ENCODE measurements at places on chromosomes 5 and 9. TPM values are rescaled to one million over a fixed set of nuclear protein-coding genes. Genes with fewer than 3 reads are reported as not detected.

- H3K36me3 ChIP-seq = no peaks in the 10 kb centered on the region
- no peaks in the 10 kb centered on the region for H3K27me3 ChIP-seq
- no peaks in the 10 kb centered on the region for H3K4me1 ChIP-seq
- no peak overlapping the region for H3K4me3 ChIP-seq
Observed at GRCh38 chr9:76215066-76215465, 179.2 kb downstream of the RFK start.

DNA sequence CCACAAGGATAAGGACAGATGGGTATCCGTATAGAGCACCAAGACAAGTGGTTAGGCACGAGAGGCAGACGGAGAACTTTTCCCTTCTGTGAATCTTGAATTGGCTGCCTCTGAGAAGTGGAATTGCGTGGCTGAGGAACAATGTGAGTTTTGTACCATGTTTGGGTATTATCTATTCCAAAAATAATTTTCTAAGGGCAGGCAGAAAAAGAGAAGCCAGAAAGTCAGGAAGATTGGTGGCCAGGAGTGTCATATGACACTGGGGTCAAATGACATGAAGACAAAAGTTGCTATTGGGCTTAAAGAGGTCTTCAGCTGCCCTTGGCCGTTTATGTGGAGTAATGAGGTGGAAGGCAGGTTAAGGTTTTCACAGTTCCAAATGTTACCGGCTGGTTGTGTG, 14.5 kb downstream of the HABP4 start:
- no peak for DNase-seq
- H3K4me1 ChIP-seq = no peaks in the 10 kb centered on the region
- peaks cover 2% of the 10 kb centered on the region for H3K36me3 ChIP-seq
- no peak overlapping the region for H3K27ac ChIP-seq

- no peak overlapping the region for H3K27ac ChIP-seq
- no peaks in the 10 kb centered on the region for H3K4me1 ChIP-seq
- no peaks in the 10 kb centered on the region for H3K36me3 ChIP-seq
- H3K4me3 ChIP-seq = no peak overlapping the region
- H3K27me3 ChIP-seq = peaks cover 3% of the 10 kb centered on the region
- no peak for DNase-seq
Observed at GRCh38 chr9:111610845-111611244, 11.4 kb upstream of the PTGR1 start.

DNA sequence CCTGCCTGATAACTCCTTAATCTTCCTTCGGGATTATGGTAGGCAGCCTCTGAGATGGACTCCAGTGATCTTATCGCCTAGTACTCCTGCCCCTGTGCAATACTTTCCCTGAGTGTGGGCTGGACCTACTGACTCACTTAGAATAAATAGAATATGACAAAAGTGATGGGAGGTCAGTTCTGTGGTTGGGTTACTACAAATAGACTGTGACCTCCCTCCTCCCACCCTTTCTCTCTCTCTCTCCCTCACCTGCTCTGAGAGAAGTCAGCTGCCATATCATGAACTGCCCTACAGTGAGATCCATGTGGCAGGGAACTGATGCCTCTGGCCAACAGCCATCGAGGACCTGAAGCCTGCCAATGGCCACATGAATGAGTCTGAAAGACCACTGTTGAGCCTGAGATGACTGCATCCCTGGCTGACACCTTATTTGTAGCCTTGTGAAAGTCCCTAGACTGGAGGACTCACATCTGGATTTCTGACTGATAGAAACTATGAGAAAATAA, 31.7 kb downstream of the NRG2 start:
- H3K4me1 ChIP-seq = no peaks in the 10 kb centered on the region
- DNase-seq = no peak
- no peak overlapping the region for H3K27ac ChIP-seq
- H3K4me3 ChIP-seq = no peak overlapping the region
- H3K36me3 ChIP-seq = no peaks in the 10 kb centered on the region

DNA sequence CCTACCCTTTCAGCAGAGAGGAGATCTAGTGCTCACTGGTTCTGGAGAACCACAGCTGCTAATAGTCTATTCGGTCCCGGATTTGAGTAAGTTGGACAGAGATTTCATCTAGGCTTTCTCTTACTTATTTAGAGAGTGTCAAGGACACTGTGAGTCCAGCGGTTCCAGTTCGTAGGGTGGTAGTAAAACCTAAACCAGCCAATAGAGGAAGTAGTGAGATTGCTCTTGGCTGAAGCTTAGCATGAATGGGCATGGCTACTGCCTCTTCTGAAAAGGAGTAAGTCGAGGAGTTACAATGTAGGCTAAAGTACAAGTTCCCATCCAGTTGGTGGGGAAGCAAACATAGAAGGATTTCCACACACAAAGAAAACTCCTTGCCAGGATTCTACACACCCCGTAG, 109.6 kb upstream of the MOCS2 start:
- no peak overlapping the region for H3K4me3 ChIP-seq
- no peak for DNase-seq
- H3K27ac ChIP-seq = no peak overlapping the region
- no peaks in the 10 kb centered on the region for H3K27me3 ChIP-seq
- H3K4me1 ChIP-seq = no peaks in the 10 kb centered on the region

DNA sequence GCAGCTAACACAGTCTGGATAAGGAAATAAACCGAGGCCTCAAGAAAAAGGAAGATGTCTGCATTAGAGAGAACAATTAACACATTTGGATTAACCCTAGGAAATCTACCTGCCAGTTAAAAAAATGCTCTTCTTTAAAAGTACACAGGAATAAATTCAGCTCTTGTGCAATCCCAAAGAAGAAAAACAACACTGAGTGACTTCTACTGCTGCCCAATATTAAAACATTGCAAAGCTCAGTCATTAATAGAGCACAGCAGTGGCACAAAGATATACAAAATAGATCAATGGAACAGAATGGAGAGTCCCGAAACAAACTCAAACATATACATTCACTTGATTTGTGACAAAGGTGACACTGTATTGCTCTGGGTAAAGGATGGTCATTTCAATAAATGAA, 119.7 kb downstream of the GNAQ start:
- H3K4me3 ChIP-seq = no peak overlapping the region
- H3K27ac ChIP-seq = no peak overlapping the region
- H3K36me3 ChIP-seq = no peaks in the 10 kb centered on the region
- H3K27me3 ChIP-seq = no peaks in the 10 kb centered on the region

DNA sequence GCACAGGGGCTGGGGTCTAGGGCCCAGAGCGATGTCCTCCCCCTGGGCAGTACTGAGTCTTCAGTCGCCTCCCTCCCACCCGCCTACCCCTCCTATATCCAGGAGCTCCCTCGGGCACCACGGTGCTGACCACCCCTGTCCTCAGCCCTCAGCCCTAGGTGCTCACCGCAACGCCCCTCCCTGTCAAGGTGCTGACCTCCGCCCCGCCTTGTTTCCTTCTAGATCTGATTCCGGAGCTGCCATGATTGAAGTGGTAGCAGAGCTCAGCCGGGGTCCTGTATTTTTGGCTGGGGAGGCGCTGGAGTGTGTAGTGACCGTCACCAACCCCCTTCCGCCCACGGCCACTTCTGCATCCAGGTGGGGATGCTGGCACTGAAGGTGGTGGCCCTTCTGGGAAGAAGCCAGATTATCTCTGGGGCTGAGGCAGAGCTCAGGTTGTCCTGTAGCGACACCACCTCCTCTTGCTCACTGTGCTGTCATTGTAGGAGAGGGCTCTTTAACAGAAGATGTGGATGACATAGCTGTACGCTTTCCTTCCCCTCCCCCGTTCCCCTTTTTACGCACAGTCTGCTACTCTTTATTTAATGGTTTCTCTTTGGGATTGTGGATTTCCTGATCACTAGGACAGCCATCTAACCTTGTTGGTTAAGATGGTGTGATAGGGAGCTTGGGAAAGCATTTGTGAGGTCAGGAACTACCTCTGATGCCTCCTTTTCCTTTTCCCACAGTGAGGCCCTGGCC, 598 bp downstream of the RGP1 start:
- H3K27ac ChIP-seq = peak overlapping the region; percentile 79
- H3K4me3 ChIP-seq = peak overlapping the region; percentile 87
- DNase-seq = no peak
- H3K36me3 ChIP-seq = peaks cover 36% of the 10 kb centered on the region

DNA sequence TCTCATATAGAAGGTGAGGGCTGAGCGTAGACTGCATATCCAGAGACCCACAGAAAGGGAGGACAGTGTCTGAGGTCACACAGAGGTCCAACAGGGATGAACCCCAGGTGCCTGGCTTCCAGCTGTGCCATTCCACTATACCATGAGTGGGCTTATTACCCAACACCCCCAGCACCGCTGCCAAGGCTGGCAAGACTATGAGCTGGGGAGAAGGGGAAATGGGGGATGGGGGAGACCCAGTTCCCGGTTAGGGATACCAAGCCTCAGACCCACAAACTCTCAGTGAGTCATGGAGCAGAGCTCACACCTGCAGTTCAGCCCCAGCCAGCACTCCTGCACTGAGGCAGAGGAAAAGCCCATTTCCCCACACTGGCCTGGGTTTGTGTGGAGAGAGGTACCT, 106.4 kb downstream of the PSD2 start:
- no peak overlapping the region for H3K27ac ChIP-seq
- H3K27me3 ChIP-seq = peaks cover 22% of the 10 kb centered on the region
- no peak overlapping the region for H3K4me3 ChIP-seq
- H3K36me3 ChIP-seq = no peaks in the 10 kb centered on the region

DNA sequence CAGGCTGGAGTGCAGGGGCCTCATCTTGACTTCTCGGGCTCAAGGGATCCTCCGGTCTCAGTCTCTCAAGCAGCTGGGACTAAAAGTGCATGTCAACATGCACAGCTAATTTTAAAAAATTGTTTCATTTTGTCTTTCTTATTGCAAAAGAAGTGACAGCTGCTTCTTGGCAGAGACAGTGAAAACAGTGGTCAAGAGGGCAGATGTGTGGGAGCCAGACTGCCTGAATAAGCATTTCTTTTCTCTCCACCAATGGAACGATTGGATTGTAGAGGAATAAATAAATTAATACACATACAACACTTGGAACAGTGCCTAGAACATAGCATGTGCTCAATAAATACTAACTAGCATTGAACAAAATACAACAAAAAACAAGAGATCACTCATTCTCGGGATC, 27.4 kb upstream of the KIF4B start:
- H3K4me1 ChIP-seq = no peaks in the 10 kb centered on the region
- no peak overlapping the region for H3K4me3 ChIP-seq
- no peak for DNase-seq
- no peak overlapping the region for H3K27ac ChIP-seq

DNA sequence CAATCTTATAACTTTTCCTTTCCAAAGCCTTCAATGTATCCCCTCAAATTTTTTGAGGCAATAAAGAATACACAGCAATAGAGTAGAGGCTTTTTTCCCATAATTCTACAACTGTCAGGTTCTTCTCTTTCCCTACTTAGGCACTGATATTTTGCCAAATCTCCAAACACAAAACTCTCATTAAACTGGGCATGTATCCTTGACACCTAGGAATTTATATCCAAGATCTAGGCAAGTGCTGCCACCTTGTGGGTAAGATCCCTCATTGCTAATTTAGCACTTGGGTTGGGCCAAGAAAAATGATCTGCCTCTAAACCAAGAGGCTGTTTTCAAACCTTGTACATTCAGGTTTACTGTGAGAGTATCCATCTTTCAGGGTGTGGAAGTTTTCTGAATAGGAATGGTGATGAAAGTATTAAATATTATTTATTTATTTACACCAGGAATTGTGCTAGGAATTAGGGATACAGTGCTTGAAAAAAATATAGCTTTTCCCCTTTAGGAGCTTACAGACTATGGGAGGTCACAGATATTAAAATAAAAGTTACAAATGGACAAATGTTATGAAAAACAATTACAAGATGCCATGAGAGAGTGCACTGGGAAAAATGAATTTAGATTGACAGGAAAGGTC, 17.6 kb downstream of the TSTD2 start:
- H3K27ac ChIP-seq = no peak overlapping the region
- DNase-seq = peak; percentile 79
- no peaks in the 10 kb centered on the region for H3K4me1 ChIP-seq
- H3K4me3 ChIP-seq = no peak overlapping the region

DNA sequence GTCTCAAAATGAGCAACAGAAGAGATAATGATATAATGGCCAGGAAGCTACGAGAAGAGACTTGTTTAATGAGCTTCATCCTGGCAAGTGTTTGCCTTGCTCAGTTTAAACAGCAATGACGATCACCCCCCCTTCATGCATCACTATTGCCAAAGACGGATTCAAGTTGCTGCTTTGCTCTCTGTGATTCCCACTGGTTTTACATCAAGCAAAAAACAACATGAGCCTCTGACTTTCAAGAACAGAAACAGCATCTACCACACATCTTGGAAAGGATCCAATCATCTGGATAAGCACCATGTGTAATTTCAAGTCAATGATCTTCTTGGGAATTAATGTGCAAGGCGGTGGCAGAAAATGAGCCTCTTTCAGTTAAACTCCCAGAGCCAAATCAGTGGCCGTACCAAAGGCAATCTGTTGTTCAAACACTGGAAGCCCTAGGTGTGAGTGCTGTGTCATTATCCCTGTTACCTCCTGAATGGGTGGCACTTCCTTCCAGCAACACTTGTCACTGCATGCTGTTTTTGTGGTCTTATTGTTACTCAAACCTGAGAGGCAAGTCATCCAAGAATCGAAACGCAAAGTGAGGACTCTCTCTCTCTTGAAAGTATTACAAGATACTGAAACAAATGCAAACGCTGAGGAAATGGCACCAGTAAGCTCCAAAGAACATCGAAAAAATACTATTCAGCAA, 72.8 kb downstream of the MED27 start:
- no peak overlapping the region for H3K4me3 ChIP-seq
- H3K27me3 ChIP-seq = no peaks in the 10 kb centered on the region
- peaks cover 5% of the 10 kb centered on the region for H3K4me1 ChIP-seq
- H3K27ac ChIP-seq = no peak overlapping the region

Gene ANKRD34B
- total RNA-seq = not detected

Gene FRRS1L
- total RNA-seq = not detected

Gene PCDHGA12
- total RNA-seq = 0.35 TPM

Gene CNTNAP3B
- total RNA-seq = not detected

Gene PTPRD
- not detected for total RNA-seq

Gene PCDHB16
- not detected for total RNA-seq

Gene GRM6
- not detected for total RNA-seq

Gene JAKMIP2
- total RNA-seq = 12.2 TPM

Measured in natural killer cell (primary cell).